Lung (tissue), 17 donors: ENCODE measurements at places on chromosomes 4 and X. TPM values are rescaled to one million over a fixed set of nuclear protein-coding genes. Genes with fewer than 3 reads are reported as not detected.
A peak's percentile ranks its signal among the peaks of the same experiment; 100 is the strongest.

GRCh38 chrX:100417681-100418080, 7.6 kb upstream of the PCDH19 start:
- peak; percentile 55 for DNase-seq

DNA sequence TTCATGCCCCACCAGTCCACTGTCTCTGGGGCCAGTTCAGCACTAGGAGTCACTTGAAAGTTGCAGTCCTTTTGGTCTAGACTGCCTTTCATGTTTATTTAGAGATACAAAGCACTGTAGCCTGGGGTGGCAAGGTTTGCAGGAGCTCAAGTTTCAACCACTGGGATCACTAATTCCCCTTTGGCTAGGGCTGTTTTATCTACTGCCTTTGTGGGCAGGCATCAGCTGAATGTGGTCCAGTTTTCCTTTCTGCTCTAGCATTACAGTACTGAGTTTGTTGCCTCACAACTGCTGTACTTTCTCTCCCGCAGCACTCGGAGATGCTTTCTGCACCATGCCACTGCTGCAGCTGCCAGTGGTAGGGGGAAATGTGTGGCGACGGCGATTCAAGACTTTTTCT, 222.3 kb upstream of the HDX start:
- no peak for DNase-seq

GRCh38 chrX:129593137-129593536, 53.1 kb downstream of the OCRL start:
- no peak for DNase-seq

DNA sequence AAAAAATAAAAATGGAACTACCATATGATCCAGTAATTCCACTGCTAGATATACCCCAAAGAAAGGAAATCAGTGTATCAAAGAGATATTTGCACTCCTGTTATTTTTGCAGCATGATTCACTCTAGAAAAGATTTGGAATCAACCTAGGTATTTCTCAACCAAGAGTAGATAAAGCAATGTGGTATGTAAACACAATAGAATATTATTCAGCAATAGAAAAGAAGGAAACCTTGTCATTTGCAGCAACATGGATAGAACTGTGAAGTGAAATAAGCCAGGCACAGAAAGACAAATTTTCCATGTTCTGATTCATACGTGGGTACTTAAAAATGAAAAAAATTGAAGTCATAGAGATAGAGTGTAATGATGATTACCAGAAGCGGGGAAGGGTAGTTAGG, 362.3 kb upstream of the EPHA5 start:
- no peak for DNase-seq

GRCh38 chr4:15547392-15547791, 77.7 kb downstream of the CC2D2A start:
- no peak for DNase-seq

DNA sequence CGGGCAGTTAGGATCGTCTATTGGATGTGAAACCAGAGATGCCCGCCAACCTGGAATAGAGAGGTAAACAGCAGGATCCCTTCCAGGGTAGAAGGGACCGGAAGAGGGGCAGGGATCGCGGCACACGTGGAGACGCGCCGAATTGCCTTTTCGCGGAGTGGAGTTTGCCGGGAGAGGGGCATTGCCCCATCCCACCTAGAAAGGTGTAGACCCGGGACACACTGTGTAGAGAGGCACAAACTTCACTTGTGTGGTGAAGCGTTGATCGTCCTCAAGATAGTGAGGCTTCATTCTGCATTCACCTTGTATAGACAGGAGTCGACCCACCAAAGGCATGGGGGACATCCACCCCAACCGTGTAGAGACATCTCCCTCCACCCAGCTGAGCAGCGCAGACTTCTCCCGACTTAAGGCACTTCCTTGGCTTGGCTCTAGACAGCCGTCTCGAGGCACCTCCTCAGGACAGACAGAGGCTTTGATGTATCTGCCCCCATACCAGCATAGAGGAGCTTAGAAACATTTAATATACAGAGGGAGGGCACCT, 410 bp downstream of the GNL3L start:
- peak; percentile 9 for DNase-seq

DNA sequence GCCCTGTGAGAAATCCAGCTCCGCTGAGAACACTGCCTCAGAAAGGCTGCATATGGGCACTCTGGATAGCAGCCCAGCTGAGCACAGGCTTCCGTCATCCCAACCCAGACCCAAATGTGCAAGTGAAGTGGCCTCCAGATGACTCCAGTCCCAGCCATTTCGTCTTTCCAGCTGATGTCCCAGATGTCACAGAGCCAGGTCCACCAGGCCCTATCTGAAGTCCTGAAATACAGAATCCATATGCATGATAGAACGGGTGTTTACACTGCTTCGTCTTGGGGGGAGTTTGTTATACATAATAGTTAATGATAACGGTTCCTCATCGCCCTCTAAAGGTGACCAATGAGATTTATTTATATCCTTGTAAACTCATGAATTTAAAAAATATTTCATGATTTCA, 72.6 kb upstream of the TRIM2 start:
- peak; percentile 66 for DNase-seq

- peak; percentile 50 for DNase-seq
These were observed 112.3 kb downstream of the NYX start for GRCh38 chrX:41559235-41560052.

DNA sequence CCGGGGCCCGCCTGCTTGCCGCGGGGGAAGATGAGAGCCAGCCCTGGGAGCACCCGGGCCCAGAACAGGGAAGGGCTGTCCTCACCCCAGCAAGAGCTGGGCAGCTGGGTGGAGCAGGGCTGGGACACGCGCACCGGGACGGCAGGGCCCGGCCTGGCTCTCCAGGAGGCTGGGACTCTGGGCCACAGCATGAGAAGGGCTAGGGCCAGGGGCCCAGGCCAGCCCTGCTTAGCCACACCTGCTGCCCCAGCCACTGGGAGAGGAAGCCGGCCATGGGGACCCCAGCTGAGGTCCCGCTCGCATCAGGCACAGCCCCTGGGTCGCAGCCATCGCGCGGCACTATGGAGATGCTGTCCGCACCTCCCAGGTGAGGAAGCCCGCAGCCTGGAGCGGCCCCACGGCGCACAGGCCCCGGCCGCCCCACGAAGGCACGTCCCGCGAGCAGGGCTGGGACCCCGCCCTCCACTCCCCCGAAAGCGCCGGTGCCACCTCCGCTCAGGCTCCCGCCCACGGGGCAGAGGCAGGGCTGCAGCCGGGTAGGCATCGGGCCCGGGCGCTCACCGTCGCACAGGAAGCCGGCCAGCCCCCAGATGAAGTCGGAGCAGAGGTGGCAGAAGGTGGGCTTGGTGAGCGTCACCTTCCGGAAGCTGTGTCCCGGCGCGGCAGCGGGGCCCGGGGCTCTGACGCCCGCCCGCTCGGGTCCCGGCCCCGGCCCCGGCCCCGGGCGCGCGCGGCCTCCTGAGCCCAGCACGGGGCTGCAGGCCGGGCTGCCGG, 531 bp downstream of the DGKQ start:
- DNase-seq = no peak

GRCh38 chrX:107676559-107677378, 48.5 kb downstream of the PRPS1 start:
- peak; percentile 72 for DNase-seq

DNA sequence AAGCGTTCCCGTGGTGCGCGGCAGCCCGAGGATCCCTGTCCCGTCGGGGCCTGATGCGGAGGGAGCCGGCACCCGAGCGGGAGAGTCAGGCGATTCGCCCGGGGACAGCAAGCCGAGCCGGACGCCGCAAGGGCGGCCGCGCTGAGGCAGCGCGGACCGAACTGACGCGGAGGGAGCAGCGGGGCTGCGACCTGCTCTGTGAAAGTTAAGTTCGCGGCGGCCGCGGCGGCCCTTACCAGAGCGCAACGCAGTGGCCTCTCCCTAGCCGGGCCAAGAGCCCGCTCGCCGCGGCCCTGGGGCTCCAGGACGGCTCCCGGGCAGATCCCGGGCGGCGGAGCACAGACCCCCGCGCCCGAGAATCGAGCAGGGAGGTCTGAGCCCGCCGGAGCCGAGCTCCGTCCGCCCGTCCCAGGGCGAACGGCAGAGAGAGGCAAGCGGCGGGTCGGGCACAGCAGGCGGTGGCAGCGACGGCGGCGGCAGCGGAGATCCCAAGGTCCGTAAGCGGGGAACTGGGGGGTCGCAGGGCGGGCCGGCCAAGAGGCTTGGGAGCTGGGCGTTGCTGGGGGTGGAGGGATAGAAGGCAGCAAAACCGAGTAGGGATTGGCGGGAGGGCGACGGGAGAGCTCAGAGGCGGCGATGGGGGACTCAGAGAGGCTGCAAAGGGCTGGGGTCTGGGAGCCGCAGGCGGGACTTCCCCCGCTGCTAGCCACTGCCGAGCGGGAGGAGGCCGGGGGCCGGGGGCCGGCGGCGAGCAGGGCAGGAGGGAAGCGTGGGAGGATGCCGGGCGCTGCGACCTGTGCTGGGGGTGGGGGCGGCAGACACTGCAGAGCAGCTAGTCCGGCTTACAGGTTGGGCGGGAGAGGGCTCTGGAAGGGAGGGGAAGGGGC, 1.0 kb downstream of the GPR50 start:
- no peak for DNase-seq

- no peak for DNase-seq
These were observed 264.2 kb upstream of the ETNPPL start for GRCh38 chr4:109027016-109027500.

- DNase-seq = no peak
These were observed 17.5 kb downstream of the SLC7A11 start for GRCh38 chr4:138224614-138225013.

GRCh38 chr4:167711517-167711916, 380.8 kb upstream of the ANXA10 start:
- DNase-seq = no peak

DNA sequence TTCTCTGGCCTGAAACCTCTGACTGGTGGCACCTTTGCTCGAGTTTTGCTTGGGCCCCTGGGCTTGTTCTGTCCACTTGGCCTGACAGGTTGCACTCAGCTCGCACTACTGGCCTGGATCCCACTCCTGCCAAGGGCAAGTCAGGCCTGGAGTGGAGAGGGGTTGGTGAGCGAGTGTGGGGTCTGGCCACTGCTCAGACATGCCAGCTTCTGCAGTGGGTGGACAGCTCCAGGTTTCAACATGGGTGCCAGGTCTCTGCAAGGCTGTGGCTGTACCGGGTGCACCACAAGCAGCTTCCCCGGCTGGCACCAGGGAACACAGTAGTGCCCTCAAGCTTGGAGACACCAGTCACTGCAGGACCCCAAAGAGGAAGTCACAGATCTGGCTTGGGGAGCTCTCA, 91.6 kb upstream of the CXorf51A start:
- DNase-seq = no peak

GRCh38 chrX:105738162-105738561, 84.2 kb upstream of the NRK start:
- no peak for DNase-seq

GRCh38 chrX:72236841-72237240, 2.0 kb downstream of the ERCC6L start:
- no peak for DNase-seq

GRCh38 chr4:5810770-5811430, 82.0 kb downstream of the CRMP1 start:
- DNase-seq = no peak

DNA sequence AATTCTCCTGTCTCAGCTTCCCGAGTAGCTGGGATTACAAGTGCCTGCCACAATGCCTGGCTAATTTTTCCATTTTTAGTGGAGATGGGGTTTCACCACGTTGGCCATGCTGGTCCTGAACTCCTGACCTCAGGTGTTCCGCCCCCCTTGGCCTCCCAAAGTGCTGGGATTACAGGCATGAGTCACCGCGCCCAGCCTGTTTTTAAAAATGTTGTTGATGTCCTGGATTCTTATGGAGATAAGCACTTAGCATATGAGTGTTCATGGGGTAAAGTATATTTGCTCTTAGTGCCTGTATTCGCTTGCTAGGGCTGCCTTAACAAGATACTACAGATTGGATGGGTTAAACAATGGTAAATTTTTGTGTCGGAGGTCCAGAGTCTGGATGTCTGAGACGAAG, 91.7 kb downstream of the CEP44 start:
- no peak for DNase-seq

GRCh38 chrX:18855919-18856644, 127.8 kb downstream of the PHKA2 start:
- no peak for DNase-seq

- DNase-seq = no peak
These were observed 19.7 kb upstream of the CXCL3 start for GRCh38 chr4:74058048-74058651.

GRCh38 chrX:150366951-150367545, 3.9 kb downstream of the MAMLD1 start:
- peak; percentile 62 for DNase-seq

GRCh38 chr4:102734591-102735385, 26.0 kb downstream of the MANBA start:
- DNase-seq = peak; percentile 34

DNA sequence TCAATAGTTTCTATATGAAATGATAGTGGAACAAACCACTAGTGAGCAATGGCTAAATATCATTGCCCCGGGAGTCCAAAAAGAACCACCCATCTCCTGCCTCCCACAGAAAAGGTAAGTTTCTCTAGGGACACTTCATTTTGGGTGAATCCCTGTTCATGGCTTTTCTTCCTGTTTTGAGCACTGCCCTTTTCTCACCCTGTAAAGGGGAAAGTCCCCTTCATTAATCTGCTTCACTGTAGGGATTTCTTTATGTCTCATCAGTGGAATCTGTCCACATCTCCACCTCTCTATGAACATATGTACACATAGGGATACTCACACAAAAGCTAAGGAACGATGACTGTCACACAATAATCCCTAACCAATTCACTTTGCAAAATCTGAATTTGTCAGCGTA, 28.6 kb downstream of the MAGED4 start:
- no peak for DNase-seq

GRCh38 chr4:14259936-14260335, 632.4 kb upstream of the BOD1L1 start:
- DNase-seq = no peak

DNA sequence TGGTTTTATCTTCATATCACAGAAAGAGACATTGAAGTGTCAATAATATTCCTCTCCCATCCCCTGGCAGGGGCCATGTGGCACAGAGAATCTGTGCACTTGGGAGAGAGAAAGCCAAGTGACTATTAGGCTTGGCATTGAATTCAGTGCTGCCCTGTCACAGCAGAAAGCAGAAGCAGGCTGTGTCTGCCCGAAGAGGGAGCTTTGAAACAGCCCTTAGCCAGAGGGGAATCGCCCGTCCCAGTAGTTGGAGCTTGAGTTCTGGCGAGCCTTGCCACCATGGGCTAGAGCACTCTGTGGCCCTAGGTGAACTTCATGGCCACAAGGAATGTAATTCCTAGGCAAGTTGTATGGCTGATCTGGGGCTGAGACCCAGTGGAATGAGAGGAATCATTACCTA, 282.5 kb upstream of the PCDH10 start:
- no peak for DNase-seq

GRCh38 chrX:9464435-9465371, at the start of gene TBL1X:
Gene TBL1X, plus strand, starts transcription at chrX:9465058. Its CDS starts 188,529 bp downstream, at chrX:9653587.
- DNase-seq = peak; percentile 63

Gene POF1B
- total RNA-seq = 1.6 TPM

Gene CORIN
- 0.80 TPM for total RNA-seq

Gene P2RY10
- total RNA-seq = 0.98 TPM

Gene PAGE5
- total RNA-seq = not detected

Gene TMEM156
- 0.95 TPM for total RNA-seq

Gene CA5B
- total RNA-seq = 17.2 TPM

Gene CXCL8
- 37.4 TPM for total RNA-seq

Gene TLR1
- 24.1 TPM for total RNA-seq

Gene NXF3
- total RNA-seq = 3.5 TPM

Gene ANXA10
- not detected for total RNA-seq

Gene LIMCH1
- total RNA-seq = 204 TPM

Gene RHOXF2B
- not detected for total RNA-seq

Gene PITX2
- not detected for total RNA-seq
